Hindlimb muscle (tissue), 1 donor: ENCODE measurements at places on chromosomes 4 and X.
A peak's percentile ranks its signal among the peaks of the same experiment; 100 is the strongest.

DNA sequence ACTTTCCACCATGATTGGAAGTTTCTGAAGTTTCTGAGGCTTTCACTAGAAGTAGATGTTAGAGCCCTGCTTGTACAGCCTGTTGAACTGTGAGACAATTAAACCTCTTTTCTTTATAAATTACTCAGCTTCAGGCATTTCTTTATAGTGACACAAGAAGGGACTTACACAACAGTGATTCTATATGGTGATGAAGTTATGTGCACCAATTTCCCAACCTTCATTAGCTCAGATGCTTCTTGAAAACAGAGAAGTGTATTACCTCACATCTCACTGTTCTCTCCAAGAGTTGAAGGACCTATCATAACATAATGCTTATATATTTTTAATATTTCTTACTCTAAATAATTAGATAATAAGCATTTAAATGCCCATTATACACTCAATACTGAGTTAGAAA, 202.1 kb upstream of the ANXA10 start:
- no peak for DNase-seq

DNA sequence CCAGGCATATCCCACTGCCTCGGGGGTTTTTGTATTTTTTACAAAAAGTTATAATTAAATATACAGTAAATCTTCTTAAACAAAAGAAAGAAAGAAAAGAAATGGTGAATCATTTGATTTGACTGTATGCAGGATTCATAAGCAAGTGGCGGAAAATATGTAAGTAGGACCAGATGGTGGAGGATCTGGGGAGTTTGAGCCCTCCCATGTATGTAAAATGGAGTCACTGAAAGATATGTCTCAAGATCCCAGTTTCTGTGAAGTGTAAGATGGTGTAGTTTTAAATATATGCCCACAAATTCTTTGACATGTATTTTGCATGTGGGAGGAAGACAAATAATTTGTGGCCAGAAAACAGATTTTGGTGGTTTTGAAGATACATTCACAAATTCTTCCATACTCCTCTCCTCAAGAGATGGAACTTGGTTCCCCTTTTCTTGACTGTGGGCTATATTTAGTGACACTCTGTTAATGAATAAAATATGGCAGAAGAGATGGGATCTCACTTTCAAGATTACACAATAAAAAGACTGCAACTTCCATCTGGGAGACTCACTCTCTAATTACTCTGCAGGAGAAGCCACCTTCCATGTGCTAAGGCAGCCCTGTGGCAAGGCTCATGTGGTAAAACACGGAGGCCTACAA, 133.6 kb upstream of the S100G start:
- DNase-seq, result no peak

GRCh38 chr4:129233691-129234090, 137.7 kb downstream of the C4orf33 start:
- no peak for DNase-seq

- no peak for DNase-seq
Observed at GRCh38 chrX:124592744-124593143, 246.4 kb downstream of the SH2D1A start.

- peak; percentile 3 for DNase-seq
Observed at GRCh38 chr4:65791812-65792308, 121.6 kb upstream of the EPHA5 start.

- DNase-seq, result no peak
Observed at GRCh38 chrX:107442914-107443527, 6.4 kb upstream of the FRMPD3 start.
